NCI-H2227 treated with DMSO at 0.1 percent for 48 hours (cell line): ENCODE measurements at places on chromosomes 2 and 18.

GRCh38 chr2:173979751-173980351, 14.7 kb upstream of the SP3 start:
- no peak for DNase-seq

DNA sequence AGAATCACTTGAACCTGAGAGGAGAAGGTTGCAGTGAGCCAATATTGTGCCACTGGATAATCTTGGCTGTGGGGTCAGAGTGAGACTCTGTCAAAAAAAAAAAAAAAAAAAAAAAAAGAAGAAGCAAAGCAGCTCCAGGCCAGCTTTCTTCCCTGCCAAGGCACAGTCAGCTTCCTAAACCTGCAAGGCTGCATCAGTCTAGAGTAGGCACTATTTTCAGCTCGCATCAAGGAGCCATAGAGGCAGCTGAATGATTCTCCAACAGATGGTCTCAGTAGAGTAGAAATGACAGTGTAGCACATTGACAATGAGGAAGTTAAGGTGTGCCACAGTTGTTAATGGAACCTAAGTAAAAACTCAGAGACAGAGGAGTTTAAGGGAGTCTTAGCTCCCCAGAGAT, 35.6 kb downstream of the BMP10 start:
- DNase-seq: no peak

GRCh38 chr2:107028661-107029060, 142.7 kb upstream of the ST6GAL2 start:
- DNase-seq: no peak

DNA sequence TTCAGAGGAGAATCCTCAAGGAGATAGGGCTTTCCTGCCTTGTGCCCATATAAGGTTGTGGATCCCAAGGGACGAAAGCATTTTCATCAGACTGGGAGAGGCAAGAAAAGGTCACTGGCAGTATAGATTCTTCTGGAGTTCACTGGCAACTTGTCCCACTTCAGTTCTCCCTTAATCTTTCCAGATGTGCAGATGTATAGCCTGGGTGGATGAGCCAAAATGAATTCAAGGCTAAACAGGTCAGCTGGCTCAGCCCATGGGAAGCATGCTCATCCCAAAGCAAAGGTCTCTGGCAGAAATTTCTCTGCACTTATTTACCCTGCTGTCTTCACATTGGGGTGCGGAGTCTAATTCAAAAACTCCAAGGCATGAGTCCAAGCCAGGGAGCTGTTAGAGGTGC, 148.9 kb upstream of the TNP1 start:
- DNase-seq: no peak

DNA sequence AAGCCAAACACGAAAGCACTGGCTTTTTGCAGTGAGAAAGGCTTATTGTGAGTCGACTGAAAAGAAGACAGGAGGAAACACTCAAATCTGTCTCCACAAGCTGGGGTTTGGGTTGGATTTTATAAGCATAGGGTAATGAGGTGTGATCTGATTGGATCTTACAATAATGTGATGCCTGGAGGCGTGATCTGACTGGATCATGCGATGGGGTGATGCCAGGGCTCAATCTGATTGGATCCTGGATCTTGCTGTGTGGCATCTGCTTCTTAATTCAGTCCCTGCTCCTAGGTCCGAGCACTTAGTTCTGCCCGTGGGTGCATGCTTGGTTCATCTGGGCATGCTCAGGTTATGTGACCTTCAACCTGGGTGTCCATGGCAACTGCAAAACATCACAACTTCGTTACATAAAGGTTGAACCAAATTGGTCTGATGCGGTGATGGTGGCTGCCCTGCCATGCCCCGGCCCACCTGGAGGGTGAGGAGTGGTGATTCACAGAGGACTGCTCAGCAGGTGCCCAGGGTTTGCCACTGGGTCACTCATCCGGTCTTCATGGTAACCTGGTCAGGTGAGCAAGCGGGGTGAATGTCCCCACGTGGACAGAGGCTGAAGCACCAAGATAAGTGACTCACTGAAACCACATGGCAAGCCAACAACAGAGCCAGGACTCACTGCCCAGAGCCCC, 111.0 kb downstream of the KCNF1 start:
- no peak for DNase-seq

GRCh38 chr2:221330436-221330835, 241.7 kb downstream of the EPHA4 start:
- DNase-seq: no peak

DNA sequence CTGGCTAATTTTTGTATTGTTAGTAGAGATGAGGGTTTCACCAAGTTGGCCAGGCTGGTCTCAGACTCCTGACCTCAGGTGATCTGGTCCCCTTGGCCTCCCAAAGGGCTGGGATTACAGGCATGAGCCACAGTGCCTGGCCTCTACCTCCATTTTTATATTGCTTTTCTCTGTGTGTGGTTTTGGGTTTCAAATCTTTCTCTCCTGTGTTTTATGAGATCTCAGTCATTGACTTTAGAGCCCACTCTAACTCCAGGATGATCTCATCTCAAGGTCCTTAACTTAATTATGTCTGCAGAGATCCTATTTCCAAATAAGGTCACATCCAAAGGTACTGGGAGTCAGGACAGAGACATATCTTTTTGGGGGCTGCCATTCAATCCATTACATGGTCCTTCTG, 24.7 kb downstream of the ARL4C start:
- no peak for DNase-seq

GRCh38 chr2:73291461-73292315, 1.7 kb downstream of the EGR4 start:
- peak; percentile 48 for DNase-seq

DNA sequence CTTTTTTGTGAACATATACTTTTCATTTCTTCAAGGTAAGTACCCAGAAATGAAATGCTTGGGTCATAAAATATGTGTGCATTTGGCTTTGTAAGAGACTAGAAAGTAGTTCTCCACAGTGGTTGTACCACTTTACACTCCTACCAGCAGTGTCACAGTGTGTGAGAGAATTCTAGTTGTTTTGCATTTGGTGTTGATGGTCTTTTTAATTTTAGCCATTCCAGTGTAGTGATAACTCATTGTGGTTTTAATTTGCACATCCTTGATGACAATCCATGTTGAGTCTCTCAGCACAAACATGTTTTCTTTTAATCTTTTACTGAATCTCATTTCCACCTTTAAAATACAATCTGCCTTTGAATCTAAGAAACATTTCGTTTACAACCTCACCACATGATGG, 402.5 kb upstream of the ETAA1 start:
- no peak for DNase-seq

DNA sequence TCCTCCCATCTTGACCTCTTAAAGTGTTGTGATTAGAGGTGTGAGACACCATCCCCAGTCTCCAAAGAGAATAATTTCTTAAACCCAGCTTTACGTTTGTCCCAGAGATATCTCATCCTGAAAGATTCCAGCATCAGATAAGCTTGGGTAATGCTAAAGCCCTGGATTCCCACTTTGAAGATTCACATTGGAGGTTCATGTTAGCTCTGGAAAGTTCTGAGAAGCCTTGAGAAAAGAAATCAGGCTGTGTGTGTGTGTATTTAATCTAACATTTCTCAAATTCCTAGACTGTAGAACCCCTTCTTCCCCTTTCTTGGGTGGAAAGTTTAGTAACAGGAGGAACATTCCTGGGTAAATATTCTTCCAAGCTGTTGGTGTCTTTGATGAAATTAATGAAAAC, 18.0 kb downstream of the ZNF532 start:
- DNase-seq: no peak

- DNase-seq: no peak
These were observed 15.6 kb upstream of the PSD4 start for GRCh38 chr2:113157897-113158753.

- no peak for DNase-seq
These were observed 106.3 kb downstream of the TRIM43 start for GRCh38 chr2:95698146-95698545.

- DNase-seq: no peak
These were observed 124.8 kb downstream of the DYM start for GRCh38 chr18:49335677-49336076.

DNA sequence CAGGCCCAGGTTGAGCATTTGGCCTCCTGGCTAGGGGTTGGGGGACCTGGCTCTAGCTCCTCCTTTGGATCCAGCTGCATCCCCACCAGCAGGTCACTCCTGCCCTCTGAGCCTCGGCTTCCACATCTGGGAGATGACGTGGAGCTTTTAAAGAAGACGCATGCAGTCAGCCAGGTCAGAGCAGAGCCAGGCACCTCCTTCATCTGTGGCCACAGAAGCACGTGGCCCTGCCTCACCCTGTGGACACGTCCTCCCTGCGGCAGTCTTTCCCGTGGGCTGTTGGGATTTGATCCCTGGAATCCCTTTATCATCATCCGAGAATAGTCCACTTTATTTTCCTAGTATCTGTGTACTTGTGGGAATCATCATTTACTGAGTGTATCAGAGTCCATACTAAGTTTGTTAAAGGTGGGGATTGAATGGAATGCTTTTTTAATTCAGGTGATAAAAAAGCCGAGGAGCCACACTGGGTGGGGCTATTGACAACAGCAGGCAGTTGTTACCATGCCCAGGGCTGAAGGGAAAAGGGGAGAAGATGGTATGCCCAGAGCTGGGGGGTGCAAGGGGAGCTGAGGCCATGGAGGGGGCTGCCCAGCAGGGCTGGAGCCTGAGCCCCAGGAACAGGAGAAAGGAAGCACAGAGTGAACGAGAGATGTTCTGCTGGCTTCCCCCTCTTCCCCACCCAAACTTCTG, 170.1 kb downstream of the LAMA1 start:
- DNase-seq: no peak

DNA sequence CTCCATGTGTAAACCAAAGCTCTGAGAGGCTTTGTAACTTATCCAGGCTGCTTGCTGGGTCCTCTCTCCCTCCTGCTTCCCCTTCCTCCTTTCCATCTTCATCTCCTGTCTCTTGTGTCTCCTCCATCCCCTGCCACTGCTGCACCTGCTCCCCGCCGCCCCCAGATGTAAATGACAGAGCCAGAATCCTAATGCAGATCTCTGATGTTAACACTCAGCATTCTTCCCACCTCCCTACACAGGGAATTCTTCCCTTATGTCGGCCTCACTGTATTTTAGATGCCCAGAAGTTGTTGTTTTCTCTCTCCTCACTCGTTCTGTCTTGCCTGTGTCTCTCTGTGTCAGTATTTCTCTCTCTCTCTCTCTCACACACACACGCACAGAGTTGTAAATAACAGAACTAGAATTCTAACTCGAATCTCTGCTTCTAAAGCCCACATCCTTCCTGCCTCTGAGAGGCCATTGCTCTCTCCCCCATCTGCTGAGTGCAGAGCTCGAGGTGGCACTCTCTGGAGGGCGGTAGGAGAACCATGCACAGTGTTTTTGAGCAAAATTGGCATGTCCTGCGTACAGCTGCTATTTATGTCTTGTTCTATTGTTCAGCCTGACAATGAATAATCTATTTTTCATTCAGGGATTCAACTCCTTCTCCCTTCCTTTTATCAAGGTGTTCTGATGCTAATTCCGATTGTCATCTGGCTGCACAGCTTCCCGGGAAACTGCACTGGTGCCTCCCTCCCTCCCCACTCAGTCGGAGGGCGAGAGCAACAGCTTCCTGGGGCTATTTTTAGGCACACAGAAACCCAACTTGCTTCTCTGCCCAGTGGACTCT, 219.9 kb downstream of the SH3RF3 start:
- peak; percentile 40 for DNase-seq

- DNase-seq: no peak
These were observed 990 bp upstream of the MGAT4A start for GRCh38 chr2:98731894-98732349.

- peak; percentile 70 for DNase-seq
These were observed 1.1 kb upstream of the SATB2 start for GRCh38 chr2:199458806-199459285.

DNA sequence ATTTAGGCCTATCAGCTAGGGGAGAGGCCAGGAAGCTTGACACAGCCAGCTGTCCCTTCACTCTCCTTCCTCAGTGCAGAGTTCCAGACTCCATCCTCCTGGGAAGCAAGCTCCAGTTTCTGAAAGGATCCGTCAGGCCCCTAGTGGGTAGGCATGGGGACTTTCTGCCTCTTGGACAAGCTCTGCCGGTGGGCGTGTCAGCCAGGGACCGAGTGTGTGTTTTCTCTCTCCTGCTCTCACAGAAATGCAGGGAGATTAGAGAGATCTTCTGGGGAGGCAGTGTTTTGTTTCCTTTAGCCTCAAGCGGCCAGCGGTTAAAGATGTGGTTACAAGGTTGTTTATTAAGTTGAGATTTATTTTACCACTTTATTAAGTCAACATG, 29.9 kb upstream of the OTOS start:
- no peak for DNase-seq

DNA sequence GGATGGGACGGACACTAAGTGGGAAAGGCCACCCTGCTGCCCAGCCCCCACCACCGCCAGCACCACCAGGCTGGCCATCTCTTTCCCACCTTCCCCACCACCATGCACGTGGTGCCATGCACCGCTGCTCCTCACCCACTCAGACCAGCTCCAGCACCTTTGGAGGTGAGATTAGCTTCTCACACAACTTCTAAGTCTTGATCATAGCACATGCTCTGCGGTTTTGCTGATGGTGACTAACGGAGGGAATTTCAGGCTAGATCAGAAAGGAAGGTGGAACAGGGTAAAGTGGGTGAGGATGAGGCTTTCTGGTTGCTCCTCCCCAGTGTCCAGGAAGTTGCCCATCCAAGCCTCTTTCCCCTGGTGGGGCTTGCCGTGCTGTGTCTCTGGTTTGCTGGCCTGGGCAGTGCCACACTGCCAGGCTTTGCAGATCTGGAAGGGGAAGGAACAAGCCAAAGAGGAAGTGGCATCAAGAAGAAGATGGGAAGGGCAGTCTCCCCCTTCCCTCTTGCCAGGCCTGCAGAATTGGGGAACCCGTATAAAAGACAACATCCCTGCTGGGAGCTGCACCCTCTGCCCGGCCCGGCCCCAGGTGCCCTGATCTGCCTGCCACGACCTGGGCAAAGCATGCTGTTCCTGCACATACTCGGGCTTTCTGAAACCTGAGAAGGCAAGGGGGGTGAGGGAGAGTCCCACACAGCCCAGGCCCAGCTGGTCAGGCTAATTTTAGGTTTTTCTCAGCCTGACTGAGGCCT, 44.3 kb upstream of the CAB39 start:
- no peak for DNase-seq

GRCh38 chr2:215695861-215696260, 260.0 kb upstream of the FN1 start:
- DNase-seq: no peak
